ENCODE measurements at places on chromosomes 5 and 9.

GRCh38 chr5:7844901-7845300 lies 6.0 kb downstream of the CFAP90 start:
- DNase-seq: no peak

- no peak for DNase-seq
These were observed 142.4 kb downstream of the YIPF5 start for GRCh38 chr5:144028058-144028457.

DNA sequence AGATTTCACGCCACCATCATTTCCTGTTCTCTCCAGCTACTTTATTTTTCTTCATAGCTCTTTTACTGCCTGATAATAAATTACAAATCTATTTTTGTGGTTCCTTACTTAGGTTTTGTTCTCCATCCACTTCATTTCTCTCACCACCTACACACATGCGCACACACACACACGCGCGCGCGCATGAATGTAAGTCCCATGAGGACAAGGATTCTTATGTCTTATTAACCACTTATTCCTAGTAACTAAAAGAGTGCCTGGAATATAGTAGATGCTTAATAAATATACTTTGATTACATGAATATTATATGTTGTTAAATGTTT lies 116.5 kb downstream of the TRPM6 start:
- DNase-seq: no peak

DNA sequence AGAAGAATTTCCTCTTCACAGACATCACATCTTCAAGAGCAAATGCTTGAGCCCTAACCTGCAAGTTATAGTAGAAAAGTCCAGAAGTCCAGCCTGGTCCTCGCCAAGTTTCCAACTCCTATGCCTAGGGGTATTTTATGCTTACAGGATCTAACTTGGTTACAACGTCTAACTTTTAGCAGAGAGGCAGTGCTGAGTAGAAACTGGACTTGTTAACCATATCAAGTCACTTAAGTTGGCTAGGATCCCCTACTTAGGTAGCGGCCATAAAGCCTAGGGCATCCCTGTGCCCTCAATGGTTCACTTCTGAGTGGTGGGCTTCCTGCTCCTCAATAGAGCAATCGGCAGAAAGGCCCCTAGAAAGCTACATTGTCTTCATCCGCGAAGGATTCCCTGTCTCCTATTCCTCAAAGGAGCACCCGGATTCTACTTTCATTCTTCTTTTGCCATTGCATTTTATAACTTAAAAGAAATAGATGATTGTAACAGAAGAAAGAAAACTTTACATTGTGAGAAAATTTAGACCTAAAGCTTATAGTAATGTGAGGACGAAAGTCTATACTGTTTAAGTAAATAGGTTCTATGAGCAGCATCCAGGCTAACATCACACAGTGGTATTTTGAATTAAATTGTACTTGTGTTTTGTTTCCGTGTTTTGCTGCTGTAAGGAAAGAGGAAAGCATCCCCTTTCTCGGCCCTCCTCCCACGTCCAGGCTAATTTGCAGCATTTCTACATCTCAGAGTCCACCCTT lies 1.3 kb upstream of the MTAP start:
- DNase-seq: no peak

DNA sequence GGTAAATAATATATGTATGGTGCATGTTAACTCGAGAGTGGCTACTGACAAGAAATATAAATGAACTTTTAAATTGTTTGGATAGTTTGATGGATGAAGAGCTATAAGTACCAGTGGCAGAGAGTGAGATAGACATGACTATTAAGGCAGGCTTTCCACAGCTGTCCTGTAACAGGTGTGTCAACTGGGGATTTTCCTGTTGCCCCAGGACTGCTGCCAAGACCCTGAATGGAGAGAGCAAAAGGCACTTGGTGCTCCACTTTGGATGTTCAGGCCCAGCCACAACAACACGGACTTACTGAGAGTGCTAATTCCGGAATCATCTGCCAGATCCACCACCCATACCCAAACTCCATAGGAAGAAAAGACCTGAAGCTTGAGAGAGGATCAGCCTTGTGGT lies 215.1 kb downstream of the SEC61B start:
- DNase-seq: no peak

DNA sequence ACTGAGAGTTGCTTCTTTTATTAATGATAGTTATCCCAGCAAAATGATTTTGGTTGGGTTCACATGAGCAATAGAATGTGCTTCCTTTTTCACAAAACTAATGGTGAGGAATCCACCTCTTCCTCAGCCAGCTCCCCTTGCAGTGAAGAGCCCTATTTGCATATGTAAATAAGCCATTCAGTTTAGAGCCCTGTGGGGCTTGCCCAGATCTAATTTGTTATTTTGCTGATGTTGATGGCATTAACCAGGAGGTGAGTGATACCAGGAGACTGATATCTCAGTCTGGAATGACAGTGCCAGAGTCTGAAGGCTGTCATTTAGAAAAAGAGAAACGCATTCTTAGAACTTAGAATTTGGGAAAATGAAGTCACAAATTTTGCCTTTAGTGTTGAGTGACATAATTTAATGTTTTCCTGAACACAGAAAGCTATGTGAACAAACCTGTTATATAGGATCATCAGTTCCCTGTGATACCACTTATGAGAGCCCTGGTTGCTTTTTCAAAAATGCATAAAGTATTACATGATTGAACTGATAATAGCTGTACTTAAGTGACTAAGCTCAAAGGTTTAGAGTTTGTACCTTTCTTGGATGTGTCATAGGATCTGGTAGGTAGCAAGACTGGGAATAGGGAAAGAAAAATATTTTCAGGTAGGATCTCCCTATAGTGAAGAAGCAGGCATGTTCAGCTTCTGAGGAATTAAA lies 271.6 kb downstream of the MAST4 start:
- DNase-seq: no peak

DNA sequence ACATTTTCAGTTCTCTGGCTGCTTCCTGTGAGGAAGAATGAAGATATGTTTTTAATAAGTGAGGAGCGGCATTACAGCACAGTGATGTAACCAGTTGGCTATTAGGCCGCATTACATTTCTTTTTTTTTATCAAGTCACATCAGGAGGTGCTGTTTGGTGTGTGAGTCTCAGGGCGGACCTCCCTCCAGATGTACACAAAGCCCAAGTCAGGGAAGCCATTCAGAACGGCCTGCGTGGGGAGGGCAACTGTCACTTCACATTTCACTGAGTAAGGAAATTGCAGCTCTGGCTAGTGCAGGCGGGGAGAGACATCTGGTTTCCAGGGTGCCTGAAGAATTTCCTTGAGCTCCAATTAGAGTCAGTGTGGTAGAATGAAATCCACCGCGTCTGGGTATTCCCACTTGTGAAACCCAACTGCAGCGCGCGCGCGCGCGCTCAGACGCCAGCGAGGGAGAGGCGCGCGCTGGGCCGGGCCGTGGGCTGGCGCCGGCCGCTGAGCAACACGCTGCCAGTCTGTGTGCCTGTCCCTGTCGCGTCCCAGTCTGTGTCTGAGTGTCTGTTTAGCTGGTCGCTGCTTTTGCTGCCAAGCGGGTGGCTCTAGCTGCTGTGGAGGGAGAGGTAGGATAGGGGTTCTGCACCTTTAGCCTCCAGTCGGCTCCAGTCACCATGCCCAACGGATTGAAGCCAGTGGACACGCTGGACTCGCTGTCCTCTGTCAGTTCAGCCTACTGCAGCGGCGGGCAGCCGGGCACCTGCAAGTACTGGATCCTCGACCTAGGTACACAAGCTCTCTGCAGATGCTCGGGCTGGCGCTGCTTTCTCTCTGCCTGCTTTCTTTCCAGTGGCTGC lies 140.8 kb upstream of the OTULINL start:
- peak; percentile 52 for DNase-seq

DNA sequence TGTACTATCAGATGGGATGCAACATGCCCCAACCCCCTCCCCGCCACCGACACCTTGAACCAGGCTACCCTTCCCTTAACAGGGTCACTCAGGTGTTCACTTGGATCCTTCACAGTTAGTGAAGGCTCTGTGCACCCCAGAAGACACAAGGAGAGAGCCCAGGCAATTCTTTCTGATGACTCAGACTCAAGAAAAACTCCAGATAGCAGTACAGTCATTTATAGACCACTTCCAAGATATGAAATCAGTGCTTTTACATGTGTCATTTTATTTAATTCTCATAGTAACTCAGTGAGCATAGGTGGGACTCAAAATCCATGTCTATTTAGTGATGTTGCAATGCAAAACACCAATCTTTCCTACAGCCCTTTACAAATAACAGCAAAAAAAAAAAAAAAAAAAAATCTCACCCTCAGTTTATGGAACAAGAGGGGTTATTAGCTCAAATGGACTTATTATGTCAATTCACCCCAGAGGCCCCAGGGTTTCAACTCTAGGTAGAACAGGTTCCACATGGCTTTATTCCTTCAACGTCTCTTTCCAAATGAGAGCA lies 71.9 kb downstream of the FOXD1 start:
- DNase-seq: no peak

DNA sequence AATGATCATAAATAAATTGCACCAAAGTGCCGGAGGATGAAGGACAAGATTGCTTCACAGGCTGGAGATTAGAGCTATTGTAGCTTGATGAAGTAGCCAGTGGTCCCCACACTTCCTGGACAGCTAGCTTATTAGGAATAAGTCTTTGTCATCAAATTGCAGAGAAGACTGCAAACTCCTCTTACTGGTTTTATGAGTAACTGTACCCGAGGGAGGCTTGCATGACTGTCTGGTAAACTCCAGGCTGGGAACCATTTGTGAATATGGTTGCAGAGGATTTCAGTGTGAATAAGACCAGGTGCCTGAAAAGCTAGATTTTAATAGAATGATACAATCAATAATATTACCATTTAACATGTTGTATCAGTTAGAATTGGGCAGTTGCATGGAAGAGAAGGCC lies 36.5 kb upstream of the SEMA5A start:
- no peak for DNase-seq

DNA sequence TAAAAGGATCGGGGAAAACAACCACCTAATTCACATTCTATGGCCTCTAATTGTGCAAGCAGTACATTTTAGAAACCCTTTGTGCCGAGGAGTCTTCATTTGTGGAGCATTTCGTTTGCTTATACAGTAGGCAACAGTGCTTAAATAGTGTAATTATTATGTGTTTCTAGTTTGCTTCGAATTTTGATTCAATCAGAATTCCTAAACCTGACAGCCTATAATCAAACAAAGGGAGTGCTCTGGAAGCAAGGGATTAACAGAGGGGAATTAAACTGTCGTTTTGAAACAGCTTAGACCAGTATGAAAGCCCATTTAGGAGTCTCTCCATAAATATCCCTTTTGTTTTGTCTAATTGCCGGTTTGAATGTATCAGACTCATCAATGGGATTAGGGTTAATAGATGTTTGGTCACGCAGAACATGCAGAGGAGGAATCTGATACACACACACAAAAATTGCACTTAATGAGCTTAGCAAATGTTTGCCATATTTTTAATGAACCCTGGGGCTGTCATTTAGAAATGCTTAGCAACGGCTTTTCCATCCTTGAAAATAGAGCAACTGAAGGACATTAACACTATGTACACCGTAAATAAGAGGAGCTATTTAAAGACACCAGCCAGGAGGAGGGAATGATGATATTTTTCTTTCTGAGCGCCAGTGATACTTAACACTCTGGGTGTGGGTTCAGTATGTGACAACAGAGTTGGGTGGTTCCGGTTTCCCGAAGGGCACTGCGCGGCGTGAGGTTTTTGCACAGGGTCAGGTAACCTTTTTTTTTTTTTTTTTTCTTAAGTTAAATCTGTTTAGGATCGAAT lies 404.7 kb downstream of the TLE4 start:
- peak; percentile 100 for DNase-seq

DNA sequence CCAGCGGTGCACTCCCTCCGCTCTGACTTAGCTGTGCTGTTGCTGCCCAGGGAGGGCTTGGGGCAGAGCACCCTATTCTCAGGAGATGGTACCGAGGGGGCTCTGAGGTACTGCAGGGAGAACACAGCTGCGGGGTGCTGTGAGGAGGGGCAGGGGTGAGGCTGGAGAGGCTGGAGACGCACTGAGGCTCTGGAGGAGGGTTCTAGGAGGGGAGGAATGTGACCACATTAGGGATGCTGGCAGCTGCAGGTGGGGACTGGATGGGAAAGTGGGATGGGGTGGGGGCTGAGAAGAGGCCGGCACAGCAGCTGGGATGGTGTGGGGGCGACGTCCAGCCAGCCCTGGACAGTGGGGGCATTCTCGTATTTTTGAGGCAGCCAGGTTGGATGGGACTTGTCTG lies 20.9 kb downstream of the NCS1 start:
- no peak for DNase-seq

DNA sequence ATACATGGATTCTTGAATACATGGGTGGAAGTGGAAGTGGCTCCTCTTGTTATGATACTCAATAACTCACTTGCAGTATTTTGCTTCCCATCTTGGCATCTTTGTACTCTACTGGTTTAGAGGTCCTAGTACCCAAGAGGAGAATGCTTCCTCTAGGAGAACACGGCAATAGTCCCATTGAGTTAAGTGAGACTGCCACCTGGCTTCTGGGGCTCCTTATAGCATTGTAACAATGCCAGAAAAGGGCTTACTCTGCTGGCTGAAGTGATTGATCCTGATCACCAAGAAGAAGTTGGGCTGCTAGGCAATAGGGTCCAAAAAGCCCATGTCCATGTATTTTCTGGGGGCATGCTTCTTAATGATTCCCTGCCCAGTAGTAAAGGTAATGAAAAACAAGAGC lies 627.6 kb upstream of the SGCD start:
- DNase-seq: no peak

DNA sequence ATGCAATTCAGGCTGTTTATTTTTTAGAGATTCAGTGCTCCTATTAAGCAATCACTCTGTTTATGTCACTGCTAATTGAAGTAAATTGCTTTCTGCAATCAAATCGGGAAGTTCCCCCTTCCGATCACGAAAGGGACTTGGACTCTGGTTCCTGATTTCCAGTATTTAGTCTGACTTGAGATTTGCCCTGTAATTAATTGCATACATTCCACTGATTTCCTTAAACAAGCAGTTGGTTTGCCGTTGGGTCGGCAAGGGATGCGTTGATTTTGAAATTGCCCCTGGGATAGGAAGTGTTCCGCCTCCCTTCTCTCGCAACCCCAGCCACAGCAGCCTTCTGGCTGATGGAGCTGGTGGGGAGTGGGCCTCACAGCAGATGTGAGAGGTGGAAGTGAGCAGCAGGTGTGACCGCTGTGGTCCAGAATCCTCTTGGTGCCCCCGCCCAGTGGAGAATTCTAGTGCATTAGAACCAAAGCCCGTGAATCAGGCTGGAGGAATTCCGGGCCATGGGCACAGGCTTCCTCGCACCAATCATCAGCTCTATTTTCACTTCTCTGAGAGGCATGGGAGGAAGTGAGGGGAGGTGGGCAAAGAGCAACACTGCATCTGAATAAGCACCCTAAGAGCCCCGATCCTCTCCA lies 102.5 kb downstream of the SPRY4 start:
- no peak for DNase-seq

- no peak for DNase-seq
These were observed 411.0 kb downstream of the MAT2B start for GRCh38 chr5:163916376-163916775.
